ENCODE measurements at places on chromosomes 4 and X. TPM values are rescaled to one million over a fixed set of nuclear protein-coding genes. Genes with fewer than 3 reads are reported as not detected.

GRCh38 chr4:6752486-6752829, 30.1 kb upstream of the KIAA0232 start:
- no peaks in the 10 kb centered on the region for H3K36me3 ChIP-seq
- H3K27ac ChIP-seq, result no peak overlapping the region
- no peak for DNase-seq
- no peaks in the 10 kb centered on the region for H3K27me3 ChIP-seq
- no peaks in the 10 kb centered on the region for H3K4me1 ChIP-seq
- no peak overlapping the region for H3K4me3 ChIP-seq

GRCh38 chr4:128600996-128601871, 208.3 kb upstream of the JADE1 start:
- H3K36me3 ChIP-seq, result no peaks in the 10 kb centered on the region
- no peaks in the 10 kb centered on the region for H3K27me3 ChIP-seq
- no peak overlapping the region for H3K4me3 ChIP-seq

DNA sequence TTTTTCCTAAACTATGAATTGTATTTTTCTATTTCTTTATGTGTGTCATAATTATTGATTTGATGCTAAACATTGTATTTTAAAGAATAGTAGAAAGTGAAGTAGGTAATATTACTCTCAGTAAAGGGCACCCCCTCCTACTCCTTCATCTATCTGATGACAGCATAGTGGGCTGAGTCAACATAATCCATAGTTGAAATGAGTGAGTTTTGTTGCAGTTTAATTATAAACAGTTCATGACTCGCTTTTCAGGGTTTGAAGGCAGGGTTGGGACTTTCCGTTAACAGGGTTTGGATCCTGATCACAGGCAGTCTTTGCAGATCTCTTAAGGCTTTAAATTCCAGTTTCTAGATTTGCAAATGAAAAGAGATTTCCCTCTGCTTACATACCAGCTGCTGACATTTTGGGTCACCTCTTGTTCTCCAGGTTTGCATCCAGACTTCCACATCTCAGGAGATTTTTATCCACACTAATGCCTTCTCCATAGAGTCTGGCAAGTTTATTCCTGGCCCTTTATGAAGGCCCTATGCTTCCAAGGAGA, 54.0 kb upstream of the TACR3 start:
- H3K27ac ChIP-seq, result no peak overlapping the region
- H3K4me3 ChIP-seq, result no peak overlapping the region
- no peaks in the 10 kb centered on the region for H3K27me3 ChIP-seq
- H3K4me1 ChIP-seq, result peaks cover 7% of the 10 kb centered on the region
- DNase-seq, result no peak
- no peaks in the 10 kb centered on the region for H3K36me3 ChIP-seq

- no peak overlapping the region for H3K4me3 ChIP-seq
- no peaks in the 10 kb centered on the region for H3K4me1 ChIP-seq
- H3K36me3 ChIP-seq, result no peaks in the 10 kb centered on the region
- no peaks in the 10 kb centered on the region for H3K27me3 ChIP-seq
- DNase-seq, result no peak
Measured at GRCh38 chr4:22969287-22969896, 276.7 kb downstream of the GBA3 start.

Gene CSAG3
- total RNA-seq, result not detected

All from H9 (cell line).